ENCODE measurements at places on chromosomes 6 and 20. TPM values are rescaled to one million over a fixed set of nuclear protein-coding genes. Genes with fewer than 3 reads are reported as not detected.

Gene IMPG1
- polyA plus RNA-seq, result not detected

Gene SLC16A10
- 0.15 TPM for polyA plus RNA-seq

Gene NOX3
- not detected for polyA plus RNA-seq

- DNase-seq, result no peak
- H3K4me1 ChIP-seq, result peaks cover 15% of the 10 kb centered on the region
- H3K4me3 ChIP-seq, result no peak overlapping the region
- no peaks in the 10 kb centered on the region for H3K27me3 ChIP-seq
- H3K36me3 ChIP-seq, result no peaks in the 10 kb centered on the region
Observed at GRCh38 chr6:166855416-166855815, 100.9 kb downstream of the RNASET2 start.

- no peak overlapping the region for H3K27ac ChIP-seq
- DNase-seq, result no peak
- no peaks in the 10 kb centered on the region for H3K36me3 ChIP-seq
- H3K27me3 ChIP-seq, result no peaks in the 10 kb centered on the region
- no peaks in the 10 kb centered on the region for H3K4me1 ChIP-seq
- H3K4me3 ChIP-seq, result no peak overlapping the region
Observed at GRCh38 chr6:16637635-16638034, 123.6 kb downstream of the ATXN1 start.

DNA sequence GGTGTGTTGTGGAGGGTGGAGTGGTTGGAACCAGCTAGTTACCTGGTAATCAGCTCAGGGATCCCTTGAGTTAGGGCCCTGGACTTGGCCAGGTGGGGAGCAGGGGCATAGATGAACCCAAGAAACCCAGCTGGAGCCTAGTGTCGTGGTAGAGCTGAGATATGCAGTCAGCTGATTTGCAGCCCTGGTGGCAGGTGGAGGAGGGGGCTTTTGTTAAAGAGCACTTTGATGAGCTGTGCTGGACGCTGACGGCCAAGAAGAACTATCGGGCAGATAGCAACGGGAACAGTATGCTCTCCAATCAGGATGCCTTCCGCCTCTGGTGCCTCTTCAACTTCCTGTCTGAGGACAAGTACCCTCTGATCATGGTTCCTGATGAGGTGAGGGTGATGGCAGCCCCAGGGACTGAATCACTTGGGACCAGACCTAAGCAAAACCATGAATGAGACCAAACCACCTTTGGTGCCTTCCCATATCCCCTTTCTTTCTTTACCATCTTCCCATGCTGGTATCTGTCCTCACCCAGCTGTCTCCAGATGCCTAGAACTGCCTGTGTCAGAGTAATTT lies 12.7 kb downstream of the DEF6 start:
- peaks cover 81% of the 10 kb centered on the region for H3K4me1 ChIP-seq
- no peaks in the 10 kb centered on the region for H3K27me3 ChIP-seq
- peaks cover 7% of the 10 kb centered on the region for H3K36me3 ChIP-seq
- no peak for DNase-seq

- no peaks in the 10 kb centered on the region for H3K36me3 ChIP-seq
- H3K27ac ChIP-seq, result no peak overlapping the region
- no peak for DNase-seq
- H3K27me3 ChIP-seq, result no peaks in the 10 kb centered on the region
- H3K4me1 ChIP-seq, result no peaks in the 10 kb centered on the region
- H3K4me3 ChIP-seq, result no peak overlapping the region
Observed at GRCh38 chr20:7585126-7585679, 355.1 kb downstream of the HAO1 start.

DNA sequence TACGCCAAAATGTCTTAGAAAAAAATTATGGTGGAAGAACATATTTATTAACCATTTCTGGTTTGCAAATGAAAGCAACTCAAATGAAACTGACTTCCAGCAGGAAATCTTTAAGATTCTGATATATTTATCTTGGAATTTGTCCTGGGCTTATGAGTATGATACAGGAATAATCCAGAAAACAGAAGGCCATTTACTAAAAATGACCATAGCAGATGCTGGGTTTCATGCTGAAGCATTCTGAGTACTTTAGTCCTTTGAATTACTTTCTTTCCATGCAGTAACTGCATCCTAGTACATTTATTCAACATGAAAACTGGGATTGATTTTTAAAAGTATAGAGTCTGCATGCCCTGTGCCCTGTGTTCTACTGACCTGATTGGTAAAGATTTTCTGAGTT lies 172.4 kb downstream of the CLVS2 start:
- no peak overlapping the region for H3K4me3 ChIP-seq
- no peaks in the 10 kb centered on the region for H3K27me3 ChIP-seq
- no peaks in the 10 kb centered on the region for H3K36me3 ChIP-seq
- H3K4me1 ChIP-seq, result no peaks in the 10 kb centered on the region

DNA sequence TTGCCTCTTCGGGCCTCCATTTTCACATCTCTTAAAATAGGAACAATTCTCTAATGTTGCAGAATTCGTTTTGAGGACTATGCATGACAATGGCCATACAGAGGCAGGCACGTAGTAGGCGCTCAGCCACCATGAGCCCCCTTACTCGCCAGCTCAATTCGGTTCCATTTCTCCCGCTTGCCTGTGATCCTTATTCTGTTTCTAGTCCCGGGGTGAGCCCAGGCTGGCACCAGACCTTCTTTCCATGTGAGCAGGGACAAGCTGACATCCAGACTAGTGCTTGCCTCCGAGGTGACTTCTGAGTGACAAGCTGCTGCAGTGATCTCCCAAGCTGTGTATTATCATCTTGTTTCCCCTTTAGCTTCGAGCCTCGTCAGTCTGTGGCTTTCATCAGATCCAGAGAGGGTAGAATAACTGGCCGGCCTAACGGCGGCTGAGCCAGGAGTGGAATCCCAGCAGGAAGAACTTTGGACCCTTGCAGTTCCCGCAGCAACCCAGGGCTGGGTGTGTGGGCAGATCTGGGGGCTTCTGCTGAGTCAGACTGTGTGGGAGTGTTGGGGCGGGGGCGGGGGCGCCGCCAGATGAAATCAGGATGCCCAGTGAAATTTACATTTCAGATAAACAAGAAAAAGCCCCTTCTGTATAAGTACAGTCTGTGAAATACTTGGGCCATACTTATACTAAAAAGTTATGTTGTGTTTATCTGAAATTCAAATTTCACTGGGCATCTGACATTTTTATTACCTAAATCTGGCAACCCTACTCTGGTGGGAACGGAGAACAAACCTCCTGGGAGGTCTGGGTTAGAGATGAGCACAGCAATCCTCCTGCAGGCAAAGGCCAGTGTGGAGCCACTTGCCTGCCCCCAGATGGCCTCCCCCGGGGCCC lies 10.9 kb downstream of the BANF2 start:
- no peaks in the 10 kb centered on the region for H3K36me3 ChIP-seq
- H3K27ac ChIP-seq, result peak overlapping the region; percentile 41
- DNase-seq, result no peak
- no peak overlapping the region for H3K4me3 ChIP-seq
- no peaks in the 10 kb centered on the region for H3K4me1 ChIP-seq

GRCh38 chr20:63687419-63688178 lies 8.9 kb upstream of the TNFRSF6B start:
- no peak overlapping the region for H3K27ac ChIP-seq
- no peak overlapping the region for H3K4me3 ChIP-seq
- H3K4me1 ChIP-seq, result peaks cover 5% of the 10 kb centered on the region
- H3K27me3 ChIP-seq, result no peaks in the 10 kb centered on the region

DNA sequence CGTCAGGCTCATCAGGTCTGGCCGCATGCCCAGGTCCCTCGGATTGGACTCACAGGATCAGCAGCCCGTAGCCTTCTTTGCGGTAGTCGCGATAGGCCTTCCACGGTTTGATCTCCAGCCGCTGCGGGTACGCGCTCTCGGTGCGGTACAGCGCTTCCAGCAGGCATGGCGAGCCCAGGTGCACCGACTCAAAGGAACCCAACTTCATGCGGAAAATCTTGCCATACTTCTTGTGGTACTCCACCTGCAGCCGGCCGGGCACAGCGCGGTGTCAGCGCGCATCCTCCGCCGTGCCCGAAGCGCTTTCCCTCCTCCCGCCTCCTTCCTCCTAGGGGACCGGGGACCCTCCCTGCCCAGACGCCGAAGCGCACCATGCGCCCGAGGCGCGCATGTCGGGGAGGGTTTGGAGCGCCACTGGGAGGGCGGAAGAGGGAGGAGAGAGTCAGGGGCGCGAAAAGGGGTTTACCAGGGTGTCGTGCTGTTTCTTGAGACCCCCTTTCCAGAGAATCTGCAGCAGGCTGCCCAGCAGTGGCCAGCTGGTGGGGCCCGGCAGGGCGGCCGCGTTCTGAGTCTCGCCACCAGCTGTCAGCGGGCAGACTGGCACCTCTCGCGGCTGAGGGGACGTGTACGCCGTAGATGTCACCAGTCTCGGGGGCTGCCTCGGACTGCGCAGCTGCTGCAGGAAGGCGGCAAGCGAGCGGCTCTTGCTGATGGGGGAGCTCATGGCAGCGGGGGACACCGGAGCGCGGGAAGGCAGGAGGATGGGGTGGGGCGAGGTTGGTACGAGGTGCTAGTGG lies 732 bp downstream of the CYP24A1 start:
- H3K36me3 ChIP-seq, result no peaks in the 10 kb centered on the region
- H3K27me3 ChIP-seq, result peaks cover 76% of the 10 kb centered on the region
- no peak for DNase-seq

GRCh38 chr20:37526238-37526838 lies 1.3 kb downstream of the BLCAP start:
- peak; percentile 42 for DNase-seq
- H3K4me3 ChIP-seq, result peak overlapping the region; percentile 90
- H3K27me3 ChIP-seq, result no peaks in the 10 kb centered on the region
- H3K27ac ChIP-seq, result peak overlapping the region; percentile 100

GRCh38 chr6:32615885-32616532 lies 21.2 kb upstream of the HLA-DQA1 start:
- peaks cover 18% of the 10 kb centered on the region for H3K36me3 ChIP-seq
- H3K4me3 ChIP-seq, result peak overlapping the region; percentile 19
- no peaks in the 10 kb centered on the region for H3K27me3 ChIP-seq
- peak overlapping the region; percentile 92 for H3K27ac ChIP-seq
- peaks cover 49% of the 10 kb centered on the region for H3K4me1 ChIP-seq
- DNase-seq, result no peak

All from naive B cell (primary cell).